ENCODE measurements at places on chromosomes 5 and 9.

- DNase-seq, result no peak
Observed at GRCh38 chr9:123131258-123131657, 97.8 kb downstream of the GPR21 start.

DNA sequence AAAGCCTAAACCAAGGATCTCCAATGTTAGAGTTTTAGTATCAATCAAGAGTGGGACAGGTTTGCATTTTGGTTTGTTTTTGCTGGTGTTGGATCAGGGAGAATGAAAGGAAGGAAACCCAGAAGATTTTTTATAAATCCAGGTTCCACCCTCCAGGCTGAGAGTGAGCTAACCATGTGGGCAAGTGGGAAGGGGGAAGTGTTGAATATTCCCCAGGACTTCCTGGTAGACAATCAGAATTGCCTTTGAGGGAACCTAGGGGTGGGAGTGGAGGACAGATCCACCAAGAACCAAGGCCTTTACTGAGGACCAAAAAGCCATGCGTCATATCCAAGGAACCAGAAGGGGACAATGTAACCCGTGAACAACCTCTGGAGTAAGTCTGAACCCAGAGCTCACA lies 33.5 kb upstream of the PIK3R1 start:
- DNase-seq, result no peak

- no peak for DNase-seq
Observed at GRCh38 chr5:114174837-114175236, 187.0 kb upstream of the KCNN2 start.

DNA sequence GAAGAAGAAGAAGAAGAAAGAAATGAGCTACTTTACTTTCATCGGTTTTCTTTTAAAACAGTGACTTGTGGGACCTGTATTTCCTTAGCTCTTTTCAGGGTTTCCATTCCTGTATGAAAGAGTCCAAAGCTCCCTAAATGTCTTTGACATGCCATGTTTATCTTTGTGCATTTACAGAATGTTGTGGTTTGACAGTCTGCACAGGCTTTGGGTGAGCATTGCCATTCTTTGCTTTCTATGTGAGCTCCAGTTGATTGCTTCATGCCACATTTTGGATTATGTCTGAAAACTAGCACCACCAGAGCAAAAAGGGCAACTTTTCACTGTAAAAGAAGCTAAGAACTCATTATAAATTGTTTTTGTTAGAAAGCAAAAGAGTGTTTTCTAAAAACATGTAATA lies 733.4 kb downstream of the TLE4 start:
- DNase-seq, result no peak

GRCh38 chr5:62779010-62779422 lies 200.4 kb downstream of the LRRC70 start:
- DNase-seq, result no peak

- no peak for DNase-seq
Observed at GRCh38 chr5:151718153-151718552, 31.4 kb upstream of the SPARC start.

DNA sequence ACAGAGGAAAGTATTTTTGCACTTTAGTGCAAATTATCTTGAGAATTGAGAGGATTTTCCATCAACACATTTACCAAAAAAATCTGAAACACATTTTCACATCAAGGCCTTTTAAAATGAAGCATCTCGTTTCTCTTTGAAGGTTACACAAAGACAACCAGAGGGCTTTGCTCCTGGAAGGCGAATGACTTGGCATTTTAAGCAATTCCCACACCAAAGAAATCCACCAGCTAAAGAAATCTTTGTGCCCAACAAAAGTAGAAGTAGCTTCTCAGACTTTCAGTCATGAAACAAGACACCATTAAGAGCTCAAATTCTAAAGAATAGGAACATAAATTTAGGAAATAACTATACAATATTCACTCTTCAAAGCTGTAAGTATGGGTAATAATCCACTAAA lies 59.9 kb downstream of the HABP4 start:
- no peak for DNase-seq

DNA sequence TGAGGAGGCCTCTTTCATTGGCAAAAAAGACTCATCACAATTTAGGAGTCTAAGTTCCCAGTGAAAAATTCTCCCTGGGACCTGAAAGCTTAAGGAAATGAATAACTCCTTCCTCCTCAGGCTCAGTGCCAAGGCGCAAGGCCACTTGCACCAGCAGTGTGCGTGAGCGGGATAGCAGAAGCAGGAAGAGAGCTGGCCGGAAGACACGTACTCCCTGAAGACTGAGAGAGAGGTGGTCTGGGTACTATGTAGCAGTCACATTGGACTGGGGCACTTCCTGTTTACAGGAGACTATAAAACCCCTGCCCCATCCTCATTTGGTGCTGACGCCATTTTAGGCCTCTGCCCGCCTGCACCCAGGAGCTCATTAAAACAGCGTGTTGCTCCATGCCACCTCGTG lies 66.3 kb upstream of the IL33 start:
- DNase-seq, result no peak

Data from stimulated activated CD8-positive, alpha-beta memory T cell treated with anti-CD3 and anti-CD28 coated beads, Interleukin-4, amount 100 ng/mL, for 48 hours (primary cell).